ENCODE measurements at places on chromosomes 13 and 19. TPM values are rescaled to one million over a fixed set of nuclear protein-coding genes. Genes with fewer than 3 reads are reported as not detected.
A peak's percentile ranks its signal among the peaks of the same experiment; 100 is the strongest.

GRCh38 chr13:97311956-97312355, 89.8 kb downstream of the MBNL2 start:
- no peak overlapping the region for H3K27ac ChIP-seq
- no peak for DNase-seq
- peaks cover 36% of the 10 kb centered on the region for H3K4me1 ChIP-seq
- H3K36me3 ChIP-seq = peaks cover 34% of the 10 kb centered on the region
- peak overlapping the region; percentile 5 for H3K4me3 ChIP-seq

Gene ZNF507
- total RNA-seq = 22.4 TPM

Gene ZNF99
- total RNA-seq = not detected

Gene GNA15
- total RNA-seq = 3.9 TPM

DNA sequence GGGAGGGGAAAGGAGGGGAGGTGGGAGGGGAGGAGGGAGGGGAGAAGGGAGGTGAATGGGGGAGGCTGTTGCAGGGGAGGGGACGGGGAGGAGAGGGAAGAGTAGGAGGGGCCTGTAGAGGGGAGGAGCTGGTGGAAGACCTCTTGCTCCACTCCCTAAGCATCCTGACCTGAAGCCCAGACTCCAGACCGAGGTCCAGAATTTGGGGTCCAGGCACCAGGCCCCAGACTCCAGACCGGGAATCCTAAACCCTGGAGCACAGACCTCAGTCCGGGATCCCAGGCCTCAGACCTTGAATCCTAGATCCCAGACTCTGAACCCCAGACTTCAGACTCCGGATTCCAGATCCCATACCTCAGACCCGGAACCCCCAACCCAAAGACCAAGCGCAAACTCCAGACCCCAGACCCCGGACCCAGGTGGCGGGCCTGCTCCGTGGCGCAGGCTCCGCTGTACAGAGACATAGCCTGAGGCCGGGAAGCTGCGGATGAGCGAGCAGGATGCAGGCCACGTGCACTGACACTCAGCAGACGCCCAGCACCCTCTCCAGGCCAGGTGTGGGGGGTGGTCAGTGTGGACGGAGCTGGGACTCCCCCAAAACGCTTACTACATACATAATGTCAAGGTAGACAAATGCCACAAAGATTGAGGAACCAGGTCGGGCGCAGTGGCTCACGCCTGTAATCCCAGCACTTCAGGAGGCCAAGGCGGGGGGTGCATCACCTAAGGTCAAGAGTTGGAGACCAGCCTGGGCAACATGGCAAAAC, 710 bp upstream of the BTBD2 start:
- no peak for DNase-seq
- no peaks in the 10 kb centered on the region for H3K27me3 ChIP-seq
- H3K4me3 ChIP-seq = peak overlapping the region; percentile 72
- no peaks in the 10 kb centered on the region for H3K4me1 ChIP-seq
- H3K36me3 ChIP-seq = peaks cover 9% of the 10 kb centered on the region

Gene C3
- 8.2 TPM for total RNA-seq

Gene ZNF30
- 6.9 TPM for total RNA-seq

Gene RPL28
- 2,072 TPM for total RNA-seq

DNA sequence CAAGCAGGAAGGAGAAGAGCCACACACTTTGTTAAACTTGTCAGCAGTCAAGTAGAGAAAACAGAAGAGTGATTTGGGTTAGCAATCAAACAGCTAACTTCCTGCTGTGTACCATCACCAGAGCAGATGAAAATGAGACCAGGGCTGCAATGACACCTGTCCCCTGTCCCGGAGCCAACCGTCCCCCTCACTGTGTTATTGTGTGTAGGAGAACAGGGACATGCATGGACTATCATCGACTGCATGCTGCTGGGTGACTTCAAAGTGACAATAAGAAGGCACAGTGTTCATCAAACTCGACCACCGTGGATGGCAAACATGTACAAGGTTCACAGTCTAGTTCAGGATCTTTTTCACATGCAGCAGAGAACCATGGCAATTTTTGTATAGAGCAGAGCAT, 94.0 kb upstream of the SLC15A1 start:
- H3K36me3 ChIP-seq = peaks cover 6% of the 10 kb centered on the region
- H3K4me3 ChIP-seq = no peak overlapping the region
- no peaks in the 10 kb centered on the region for H3K27me3 ChIP-seq

Gene NTN5
- 0.86 TPM for total RNA-seq

DNA sequence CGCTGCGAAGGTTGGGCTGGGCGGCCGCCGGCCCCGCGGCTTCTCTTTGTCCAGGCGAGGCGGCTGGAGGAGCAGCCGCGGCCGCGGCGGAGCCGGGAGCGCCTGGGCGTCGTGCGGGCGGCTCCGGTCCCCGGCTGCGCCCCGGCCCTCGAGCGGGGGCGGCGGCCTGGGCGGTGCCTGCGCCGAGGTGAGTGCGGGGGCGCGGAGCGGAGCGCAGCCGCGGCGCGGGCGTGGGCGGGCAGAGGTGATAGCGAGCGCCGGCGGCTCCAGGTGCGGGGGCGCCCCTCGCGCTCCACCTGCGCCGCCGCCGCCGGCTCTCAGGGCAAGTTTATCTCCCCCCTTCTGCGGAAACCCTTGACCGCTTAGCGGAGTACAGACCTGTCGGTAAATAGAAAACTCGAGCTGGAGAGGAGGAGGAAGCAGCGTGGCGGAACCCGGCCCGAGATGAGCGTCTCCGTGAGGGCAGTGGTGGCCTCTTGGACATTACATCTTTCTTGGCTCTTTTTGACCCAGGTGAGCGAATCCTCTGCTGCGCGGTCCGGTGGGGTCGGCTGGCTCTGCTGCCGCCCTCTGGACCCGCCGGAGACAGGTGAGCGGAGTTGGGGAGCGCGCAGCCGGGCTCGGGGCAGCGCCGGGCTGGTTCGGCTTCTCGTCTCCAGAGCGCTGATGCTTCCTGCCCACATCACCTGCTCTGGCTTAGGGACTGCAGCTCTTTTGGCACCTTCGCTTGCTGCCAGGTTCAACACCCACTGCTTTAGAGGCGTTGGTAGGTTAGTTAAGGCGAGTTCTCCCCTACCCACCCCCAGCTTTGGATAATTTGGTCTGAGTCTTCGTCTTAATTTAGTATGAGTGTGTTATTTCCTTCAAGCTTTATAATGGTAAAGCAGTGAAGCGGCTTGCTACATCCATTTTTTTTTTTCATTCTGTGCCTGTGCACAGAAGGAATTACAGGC, at the start of gene MTUS2:
TSS of gene MTUS2 (plus strand) at position 241 of the 953 bp plus-strand sequence.
- peaks cover 75% of the 10 kb centered on the region for H3K27me3 ChIP-seq
- no peaks in the 10 kb centered on the region for H3K36me3 ChIP-seq
- no peak for DNase-seq
- H3K4me1 ChIP-seq = no peaks in the 10 kb centered on the region

DNA sequence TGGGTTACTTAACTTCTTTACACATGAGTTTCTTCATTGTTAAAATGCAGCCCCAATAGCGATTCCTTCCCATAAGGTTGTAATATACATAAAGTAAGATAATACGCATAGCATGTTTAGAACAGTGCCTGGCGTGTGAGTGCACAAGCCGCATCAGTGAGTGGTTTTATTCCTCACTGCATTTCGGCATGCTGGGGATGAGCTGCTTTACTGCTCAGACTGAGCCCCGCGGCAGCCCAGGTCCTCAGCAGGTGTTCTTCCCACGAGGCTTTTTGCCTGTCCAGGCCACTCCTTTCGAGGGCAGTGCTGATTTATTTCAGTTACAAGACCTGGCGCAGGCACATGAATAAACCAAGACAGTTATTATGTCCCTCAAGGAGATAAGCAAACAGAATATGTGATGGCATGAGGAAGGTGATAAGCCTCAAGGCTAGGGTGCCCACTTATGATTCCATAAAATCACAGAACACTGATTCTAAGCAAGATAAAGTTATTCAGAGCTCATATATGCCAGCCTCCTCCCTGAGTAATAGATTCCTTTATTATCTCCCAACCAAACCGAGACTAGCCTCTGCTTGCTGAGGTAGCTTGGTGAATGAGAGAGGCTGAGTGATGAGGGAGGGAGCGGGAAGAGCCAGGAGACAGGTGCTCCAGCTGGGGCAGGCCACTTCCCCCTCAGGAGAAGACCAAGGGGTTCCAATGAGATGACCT, 505.5 kb downstream of the DIAPH3 start:
- H3K27me3 ChIP-seq = peaks cover 8% of the 10 kb centered on the region
- peaks cover 2% of the 10 kb centered on the region for H3K36me3 ChIP-seq
- H3K4me3 ChIP-seq = no peak overlapping the region
- H3K4me1 ChIP-seq = peaks cover 14% of the 10 kb centered on the region

GRCh38 chr19:1745589-1746031, 7.7 kb upstream of the ONECUT3 start:
- no peaks in the 10 kb centered on the region for H3K4me1 ChIP-seq
- H3K4me3 ChIP-seq = peak overlapping the region; percentile 25
- DNase-seq = no peak
- H3K27me3 ChIP-seq = peaks cover 63% of the 10 kb centered on the region

- peak overlapping the region; percentile 88 for H3K4me3 ChIP-seq
- peak overlapping the region; percentile 31 for H3K27ac ChIP-seq
- DNase-seq = no peak
Observed at GRCh38 chr19:49534632-49535385, 7.0 kb downstream of the RCN3 start.

GRCh38 chr13:48838193-48838973, 137.3 kb upstream of the FNDC3A start:
- H3K27ac ChIP-seq = no peak overlapping the region
- H3K27me3 ChIP-seq = no peaks in the 10 kb centered on the region
- no peak overlapping the region for H3K4me3 ChIP-seq
- H3K36me3 ChIP-seq = no peaks in the 10 kb centered on the region
- DNase-seq = no peak

Gene AXL
- total RNA-seq = 20.9 TPM

GRCh38 chr13:99374994-99375737, 68.0 kb upstream of the GPR183 start:
- no peak for DNase-seq
- peaks cover 36% of the 10 kb centered on the region for H3K36me3 ChIP-seq
- no peak overlapping the region for H3K27ac ChIP-seq
- H3K27me3 ChIP-seq = no peaks in the 10 kb centered on the region

GRCh38 chr19:29956855-29957254, 14.8 kb downstream of the URI1 start:
- no peak overlapping the region for H3K4me3 ChIP-seq
- no peak for DNase-seq
- H3K27ac ChIP-seq = no peak overlapping the region
- peaks cover 23% of the 10 kb centered on the region for H3K36me3 ChIP-seq
- H3K4me1 ChIP-seq = no peaks in the 10 kb centered on the region

DNA sequence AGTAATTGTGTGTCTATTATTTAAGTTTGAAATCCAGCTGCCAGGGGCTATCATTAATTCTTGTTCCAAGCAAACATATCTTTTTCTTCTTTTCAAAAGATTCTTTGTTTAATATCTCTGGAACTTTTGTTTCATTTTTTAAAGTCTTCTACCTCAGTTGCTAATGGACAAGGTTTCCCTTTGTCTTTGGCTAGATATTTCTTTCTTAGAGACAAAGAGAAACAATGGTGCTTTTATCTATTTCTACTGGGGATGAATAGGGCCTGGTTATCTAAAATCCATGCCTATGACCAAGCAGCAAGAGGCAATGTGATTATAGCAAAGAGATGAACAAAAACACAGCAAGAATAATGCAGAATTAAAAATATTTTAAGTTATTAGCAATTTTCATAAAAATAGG, 661.3 kb upstream of the KLF12 start:
- H3K27me3 ChIP-seq = no peaks in the 10 kb centered on the region
- H3K27ac ChIP-seq = no peak overlapping the region
- H3K4me1 ChIP-seq = no peaks in the 10 kb centered on the region

Gene CPAMD8
- total RNA-seq = 42.9 TPM

Gene ZNF570
- 6.6 TPM for total RNA-seq

DNA sequence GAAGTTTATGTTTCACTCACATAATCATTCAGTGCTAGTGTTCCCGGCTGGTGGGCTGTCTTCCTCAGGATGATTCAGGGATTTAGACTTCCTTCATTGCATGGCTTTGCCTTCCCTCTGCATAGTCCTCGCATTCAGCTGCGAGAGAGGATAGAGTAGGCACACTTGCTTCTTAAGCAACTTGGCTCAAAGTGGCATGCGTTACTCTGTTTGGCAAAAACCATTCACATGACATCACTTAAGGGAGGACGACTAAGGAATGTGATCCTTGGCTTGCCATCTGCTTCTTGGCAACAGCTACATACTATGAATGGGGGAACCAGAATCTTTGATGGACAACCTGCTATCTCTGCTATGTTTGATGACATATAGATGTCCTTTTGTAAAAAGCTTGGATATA, 359.3 kb downstream of the TDRD3 start:
- H3K4me3 ChIP-seq = peak overlapping the region; percentile 7
- no peaks in the 10 kb centered on the region for H3K36me3 ChIP-seq
- no peak for DNase-seq
- peaks cover 36% of the 10 kb centered on the region for H3K4me1 ChIP-seq
- H3K27me3 ChIP-seq = peaks cover 9% of the 10 kb centered on the region

DNA sequence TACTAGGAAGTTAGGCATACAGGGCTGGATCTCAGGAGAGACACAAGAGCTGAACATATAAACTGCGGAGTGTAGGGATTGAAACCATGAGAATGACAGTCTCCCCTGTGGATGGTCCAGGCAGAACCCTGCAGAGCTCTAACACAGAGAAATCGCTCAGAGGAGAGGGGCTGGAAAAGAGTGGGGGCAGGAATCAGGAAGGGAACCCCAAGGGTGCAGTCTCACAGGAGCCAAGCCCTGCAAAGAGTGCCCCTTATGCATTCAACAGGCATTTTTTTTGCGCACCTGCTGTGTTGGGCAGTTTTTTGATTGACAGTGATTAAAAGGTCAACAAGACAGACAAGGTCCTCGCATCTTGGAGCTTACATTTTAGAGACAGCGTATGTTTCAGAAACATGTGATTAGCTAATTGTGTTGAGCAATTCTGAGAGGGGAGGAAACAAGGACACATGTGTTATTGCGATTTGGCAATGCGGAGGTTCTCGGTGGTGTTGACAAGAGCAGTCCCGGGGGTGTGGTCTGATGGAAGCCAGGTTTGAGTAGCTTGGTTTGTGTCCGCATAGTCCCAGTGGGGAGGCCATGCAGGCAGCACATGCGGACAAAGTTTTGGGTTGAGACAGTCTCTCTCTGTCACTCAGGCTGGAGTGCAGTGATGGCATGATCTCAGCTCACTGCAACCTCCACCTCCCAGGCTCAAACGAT, 182.6 kb upstream of the IRS2 start:
- peaks cover 66% of the 10 kb centered on the region for H3K27me3 ChIP-seq
- H3K4me1 ChIP-seq = peaks cover 1% of the 10 kb centered on the region
- H3K27ac ChIP-seq = no peak overlapping the region

GRCh38 chr19:56933014-56933705, 92.6 kb upstream of the PEG3 start:
- DNase-seq = no peak
- no peak overlapping the region for H3K27ac ChIP-seq
- H3K4me3 ChIP-seq = no peak overlapping the region
- H3K36me3 ChIP-seq = no peaks in the 10 kb centered on the region
- no peaks in the 10 kb centered on the region for H3K27me3 ChIP-seq
- no peaks in the 10 kb centered on the region for H3K4me1 ChIP-seq

Gene GNG8
- total RNA-seq = 2.4 TPM
